Activated CD4-positive, alpha-beta T cell treated with anti-CD3 and anti-CD28 coated beads, Interleukin-2, amount 10 ng/mL, durations not matched to agents 24 days and 14 days (primary cell): ENCODE measurements at places on chromosomes 12 and 14. TPM values are rescaled to one million over a fixed set of nuclear protein-coding genes. Genes with fewer than 3 reads are reported as not detected.

DNA sequence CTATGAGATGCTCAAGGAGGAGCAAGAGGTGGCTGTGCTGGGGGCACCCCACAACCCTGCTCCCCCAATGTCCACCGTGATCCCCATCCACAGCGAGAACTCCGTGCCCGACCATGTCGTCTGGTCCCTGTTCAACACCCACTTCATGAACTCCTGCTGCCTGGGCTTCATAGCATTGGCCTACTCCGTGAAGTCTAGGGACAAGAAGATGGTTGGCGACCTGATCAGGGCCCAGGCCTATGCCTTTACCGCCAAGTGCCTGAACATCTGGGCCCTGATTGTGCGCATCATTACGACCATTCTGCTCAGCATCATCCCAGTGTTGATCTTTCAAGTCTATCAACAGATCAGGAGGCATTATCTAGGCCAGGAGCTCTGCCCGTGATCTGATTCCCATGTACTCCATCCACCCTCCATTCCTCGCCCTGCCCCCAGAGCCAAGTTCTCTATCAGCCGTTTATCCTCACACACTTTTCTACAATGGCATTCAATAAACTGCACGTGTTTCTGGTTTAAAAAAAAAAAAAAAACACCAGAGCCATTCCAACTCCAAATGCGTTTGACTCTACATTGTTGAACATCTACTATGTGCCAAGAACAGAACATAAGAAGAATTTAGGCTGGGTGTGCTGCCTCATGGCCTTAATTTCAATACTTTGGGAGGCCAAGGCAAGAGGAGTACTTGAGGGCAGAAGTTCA, 17.5 kb downstream of the ATXN2 start:
- no peak overlapping the region for H3K4me3 ChIP-seq
- no peak for DNase-seq
- peak overlapping the region; percentile 9 for H3K27ac ChIP-seq
- peaks cover 10% of the 10 kb centered on the region for H3K36me3 ChIP-seq
- peaks cover 13% of the 10 kb centered on the region for H3K4me1 ChIP-seq

DNA sequence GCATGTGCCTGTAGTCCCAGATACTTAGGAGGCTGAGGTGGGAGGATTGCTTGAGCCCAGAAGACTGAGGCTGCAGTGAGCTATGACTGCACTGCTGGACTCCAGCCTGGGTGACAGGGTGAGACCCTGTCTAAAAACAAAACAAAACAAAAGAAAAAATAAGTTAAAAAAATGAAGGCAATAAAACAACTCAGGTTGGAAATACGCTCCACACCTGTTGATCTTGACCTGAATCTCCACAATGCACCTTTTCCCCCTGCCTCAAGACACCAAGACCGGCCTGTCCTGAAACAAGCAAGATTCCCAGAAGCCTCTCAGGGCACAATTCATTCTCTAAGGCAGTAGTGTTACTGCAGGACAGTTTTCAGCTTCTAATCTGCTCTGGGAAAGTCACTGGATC, 20.8 kb upstream of the CEBPE start:
- no peak overlapping the region for H3K4me3 ChIP-seq
- no peak for DNase-seq
- H3K27ac ChIP-seq: no peak overlapping the region
- H3K4me1 ChIP-seq: no peaks in the 10 kb centered on the region
- no peaks in the 10 kb centered on the region for H3K36me3 ChIP-seq
- peaks cover 2% of the 10 kb centered on the region for H3K27me3 ChIP-seq

- peaks cover 13% of the 10 kb centered on the region for H3K27me3 ChIP-seq
- peak overlapping the region; percentile 77 for H3K4me3 ChIP-seq
- peak overlapping the region; percentile 69 for H3K27ac ChIP-seq
- peaks cover 59% of the 10 kb centered on the region for H3K4me1 ChIP-seq
- peaks cover 10% of the 10 kb centered on the region for H3K36me3 ChIP-seq
Measured at GRCh38 chr12:122886851-122887818, 8.8 kb downstream of the VPS37B start.

DNA sequence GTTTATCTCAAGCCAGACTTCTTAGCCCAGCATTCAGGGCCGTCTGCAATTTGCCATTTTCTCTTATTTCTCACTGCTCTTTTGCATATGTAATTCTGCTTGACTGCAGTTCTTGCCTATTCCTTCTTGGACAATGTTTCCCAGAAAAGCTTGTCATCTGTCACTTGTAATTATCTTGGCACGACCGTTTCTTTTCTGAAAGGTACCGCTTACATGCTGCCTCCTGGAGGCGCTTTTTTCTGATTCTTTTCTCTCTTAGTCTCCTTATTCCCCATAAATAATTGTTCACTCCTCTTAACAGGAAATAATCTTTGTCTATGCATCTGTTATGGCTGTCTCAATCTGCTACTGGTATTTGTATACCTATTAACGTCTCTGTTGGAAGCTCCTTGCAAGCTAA, 1.2 kb upstream of the ALDH1L2 start:
- H3K4me1 ChIP-seq: peaks cover 9% of the 10 kb centered on the region
- H3K4me3 ChIP-seq: peak overlapping the region; percentile 22
- H3K27me3 ChIP-seq: peaks cover 41% of the 10 kb centered on the region
- H3K27ac ChIP-seq: no peak overlapping the region

DNA sequence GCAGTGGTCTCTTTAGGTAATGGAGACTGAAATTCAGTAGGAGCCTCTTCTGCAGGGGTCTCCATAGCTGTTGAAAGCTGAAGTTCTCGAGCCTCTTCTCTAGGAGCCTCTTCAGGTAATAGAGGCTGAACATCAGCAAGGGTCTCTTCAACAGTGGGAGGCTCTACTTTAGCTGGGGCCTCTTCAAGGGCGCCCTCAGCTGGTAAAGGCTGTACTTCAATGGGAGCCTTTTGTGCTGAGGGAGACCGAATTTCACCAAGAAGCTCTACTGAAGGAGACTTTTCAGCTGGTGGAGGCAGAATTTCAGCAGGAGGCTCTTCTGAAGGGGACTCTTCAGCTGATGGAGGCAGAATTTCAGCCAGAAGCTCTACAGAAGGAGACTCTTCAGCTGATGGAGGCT, 1.5 kb downstream of the FSCB start:
- no peaks in the 10 kb centered on the region for H3K27me3 ChIP-seq
- DNase-seq: no peak
- no peaks in the 10 kb centered on the region for H3K36me3 ChIP-seq
- no peak overlapping the region for H3K27ac ChIP-seq
- no peaks in the 10 kb centered on the region for H3K4me1 ChIP-seq

- peaks cover 78% of the 10 kb centered on the region for H3K4me1 ChIP-seq
- no peak for DNase-seq
- no peak overlapping the region for H3K27ac ChIP-seq
Measured at GRCh38 chr14:71327691-71328090, 420.4 kb downstream of the PCNX1 start.

- peaks cover 38% of the 10 kb centered on the region for H3K4me1 ChIP-seq
- no peak overlapping the region for H3K4me3 ChIP-seq
- no peaks in the 10 kb centered on the region for H3K27me3 ChIP-seq
Measured at GRCh38 chr12:96233168-96233567, 39.0 kb downstream of the ELK3 start.

GRCh38 chr14:94051115-94051514, 25.0 kb downstream of the OTUB2 start:
- no peak overlapping the region for H3K4me3 ChIP-seq
- no peaks in the 10 kb centered on the region for H3K27me3 ChIP-seq
- no peak for DNase-seq
- peaks cover 30% of the 10 kb centered on the region for H3K4me1 ChIP-seq
- H3K36me3 ChIP-seq: peaks cover 73% of the 10 kb centered on the region
- H3K27ac ChIP-seq: no peak overlapping the region

DNA sequence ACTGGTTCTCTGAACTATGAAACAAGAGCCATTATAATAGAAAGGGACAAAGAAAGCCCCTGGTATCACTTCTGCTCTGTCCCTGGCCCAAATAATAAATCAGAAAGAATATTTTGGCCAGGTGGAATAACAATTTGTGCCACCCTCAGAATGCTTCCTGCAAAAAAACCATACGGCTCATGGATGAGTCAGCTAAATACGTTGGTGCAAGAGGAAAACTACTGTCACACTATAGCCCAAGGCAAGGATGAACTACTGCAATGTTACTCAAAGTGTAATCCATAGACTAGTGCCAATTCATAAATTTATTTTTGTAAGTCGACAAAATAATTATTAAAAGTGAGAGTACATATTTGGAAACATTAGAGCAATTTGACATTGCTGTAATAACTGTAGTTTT, 68.2 kb downstream of the ANKS1B start:
- no peak for DNase-seq
- no peak overlapping the region for H3K4me3 ChIP-seq
- no peak overlapping the region for H3K27ac ChIP-seq

DNA sequence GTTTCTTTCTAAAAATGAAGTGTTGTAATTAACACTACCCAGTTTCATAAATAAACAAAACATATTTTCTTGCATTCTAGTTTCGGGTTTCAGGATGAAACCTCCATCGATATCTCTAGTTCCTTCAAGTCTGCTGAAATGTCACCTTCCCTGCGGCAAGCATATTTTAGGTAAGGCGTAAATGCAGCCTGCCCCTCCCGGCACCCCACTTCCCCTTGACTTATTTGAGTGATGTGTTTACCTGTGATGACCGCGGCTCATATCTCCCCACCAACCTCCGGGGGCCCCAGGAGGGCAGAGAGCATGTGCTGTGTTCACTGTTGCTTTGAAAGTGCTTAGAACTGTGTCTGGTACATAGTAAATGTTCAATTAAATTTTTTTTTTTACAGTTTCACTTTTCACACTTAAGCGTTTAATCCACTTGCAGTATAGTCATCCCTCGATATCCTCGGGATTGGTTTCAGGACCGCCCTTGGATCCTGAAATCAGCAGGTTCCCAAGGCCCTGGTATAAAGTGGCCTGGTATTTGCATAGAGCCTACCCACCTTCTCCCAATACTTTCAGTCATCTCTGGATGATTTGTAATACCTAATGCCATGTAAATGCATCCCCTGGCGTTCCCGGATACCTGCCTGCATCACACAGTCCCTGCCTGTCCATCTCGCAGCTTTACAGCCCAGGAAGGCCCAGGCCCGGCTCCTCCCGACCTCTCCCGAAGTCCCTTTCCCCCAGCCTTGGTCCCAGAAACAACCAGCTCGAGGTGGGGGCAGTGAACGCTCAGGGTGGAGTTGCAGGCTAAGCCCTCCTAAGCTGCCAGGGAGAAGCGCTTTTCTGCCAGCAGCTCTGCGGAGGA, 40.2 kb upstream of the FBRSL1 start:
- DNase-seq: no peak
- no peaks in the 10 kb centered on the region for H3K27me3 ChIP-seq
- peaks cover 24% of the 10 kb centered on the region for H3K4me1 ChIP-seq
- H3K36me3 ChIP-seq: peaks cover 3% of the 10 kb centered on the region
- no peak overlapping the region for H3K27ac ChIP-seq
- no peak overlapping the region for H3K4me3 ChIP-seq

- H3K4me3 ChIP-seq: no peak overlapping the region
- no peaks in the 10 kb centered on the region for H3K27me3 ChIP-seq
- peaks cover 33% of the 10 kb centered on the region for H3K4me1 ChIP-seq
- H3K27ac ChIP-seq: peak overlapping the region; percentile 99
Measured at GRCh38 chr14:35406506-35407305, 2.2 kb upstream of the NFKBIA start.

Gene PIK3C2G
- not detected in 2 replicates for total RNA-seq

Gene KLRD1
- 1.2 and 1.7 TPM in 2 replicates for total RNA-seq
